ENCODE measurements at places on chromosomes 12 and 14. TPM values are rescaled to one million over a fixed set of nuclear protein-coding genes. Genes with fewer than 3 reads are reported as not detected.

DNA sequence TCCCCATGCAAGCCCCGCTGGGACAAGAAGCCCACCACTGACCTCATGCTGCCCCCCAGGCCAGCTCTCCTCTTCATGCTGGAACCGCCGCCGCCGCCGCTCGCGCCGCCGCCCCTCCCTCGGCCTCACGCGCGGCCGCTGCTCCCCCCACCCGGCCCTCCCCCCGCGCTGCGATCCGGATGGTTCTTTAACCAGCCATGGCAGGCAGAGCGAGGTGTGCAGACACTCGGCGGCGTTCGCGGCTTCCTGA lies at the start of gene DCAF5:
Gene DCAF5, minus strand, starts transcription at position 218 of the 250 bp plus-strand sequence. Its CDS starts 141 bp downstream, at position 77.
- peaks cover 15% of the 10 kb centered on the region for H3K36me3 ChIP-seq
- H3K4me1 ChIP-seq: peaks cover 28% of the 10 kb centered on the region
- peaks cover 31% of the 10 kb centered on the region for H3K27me3 ChIP-seq
- peak within 1 kb of the TSS; percentile 81 for H3K4me3 ChIP-seq
- DNase-seq: no peak

GRCh38 chr12:108720757-108721514 lies 10.4 kb downstream of the CORO1C start:
- peaks cover 28% of the 10 kb centered on the region for H3K4me1 ChIP-seq
- DNase-seq: no peak
- no peak overlapping the region for H3K4me3 ChIP-seq
- H3K27ac ChIP-seq: no peak overlapping the region
- H3K27me3 ChIP-seq: no peaks in the 10 kb centered on the region
- H3K36me3 ChIP-seq: peaks cover 6% of the 10 kb centered on the region

DNA sequence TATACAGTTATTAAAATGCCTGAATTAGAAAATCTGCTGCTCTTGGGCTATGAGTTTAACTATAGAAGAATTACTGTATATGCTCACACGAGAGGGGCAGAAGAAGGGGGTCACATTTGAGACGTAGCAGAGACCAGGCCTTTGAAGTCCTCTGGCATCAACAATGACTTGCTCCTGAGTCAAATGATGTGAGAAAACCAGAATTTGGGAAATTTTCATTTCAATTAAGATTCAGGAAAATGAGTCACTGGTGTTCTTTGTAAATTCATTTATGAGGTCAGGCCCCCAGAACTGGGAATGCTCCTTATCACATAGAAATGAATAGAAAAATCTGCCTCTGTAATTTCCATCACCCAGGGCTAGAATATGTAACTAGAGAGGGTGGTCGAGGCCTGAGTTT lies 92.9 kb downstream of the APAF1 start:
- no peaks in the 10 kb centered on the region for H3K27me3 ChIP-seq
- no peak for DNase-seq
- peak overlapping the region; percentile 36 for H3K4me3 ChIP-seq
- peaks cover 21% of the 10 kb centered on the region for H3K36me3 ChIP-seq
- H3K27ac ChIP-seq: peak overlapping the region; percentile 64

The ANGEL1 gene
- 16.4 TPM for total RNA-seq

GRCh38 chr12:121781484-121781997 lies 11.9 kb downstream of the RHOF start:
- H3K27me3 ChIP-seq: no peaks in the 10 kb centered on the region
- peak overlapping the region; percentile 79 for H3K4me3 ChIP-seq
- H3K36me3 ChIP-seq: peaks cover 51% of the 10 kb centered on the region
- H3K4me1 ChIP-seq: peaks cover 40% of the 10 kb centered on the region

- H3K4me1 ChIP-seq: peaks cover 29% of the 10 kb centered on the region
- DNase-seq: no peak
- no peaks in the 10 kb centered on the region for H3K36me3 ChIP-seq
- H3K27me3 ChIP-seq: peaks cover 12% of the 10 kb centered on the region
- H3K27ac ChIP-seq: peak overlapping the region; percentile 60
Observed at GRCh38 chr12:6376079-6376869, 911 bp upstream of the SCNN1A start.

DNA sequence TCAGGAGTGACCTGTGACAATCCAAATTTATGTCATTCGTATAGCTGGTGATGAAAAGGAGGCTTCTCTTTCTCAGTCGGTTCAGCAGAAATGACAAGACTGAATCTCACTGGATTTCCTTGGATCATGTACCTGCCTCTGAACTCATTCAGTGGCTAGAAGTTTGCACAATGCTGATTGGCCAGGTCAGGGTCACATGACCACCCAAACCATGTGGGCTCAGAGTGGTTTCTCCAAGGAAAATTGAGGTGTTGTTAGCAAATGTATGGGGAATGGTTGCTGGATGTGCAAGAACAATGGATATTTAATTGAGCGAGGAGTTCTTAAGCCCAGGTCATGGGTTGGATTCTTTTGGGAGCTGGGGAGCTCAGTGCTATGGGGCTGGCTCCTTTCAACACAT lies 227.5 kb downstream of the AACS start:
- no peak overlapping the region for H3K4me3 ChIP-seq
- no peaks in the 10 kb centered on the region for H3K36me3 ChIP-seq
- H3K4me1 ChIP-seq: no peaks in the 10 kb centered on the region
- no peak for DNase-seq
- H3K27me3 ChIP-seq: peaks cover 11% of the 10 kb centered on the region

GRCh38 chr14:30885840-30886740 lies 11.7 kb downstream of the COCH start:
- no peak overlapping the region for H3K4me3 ChIP-seq
- H3K27ac ChIP-seq: no peak overlapping the region
- peaks cover 8% of the 10 kb centered on the region for H3K27me3 ChIP-seq
- H3K4me1 ChIP-seq: peaks cover 2% of the 10 kb centered on the region

- no peaks in the 10 kb centered on the region for H3K27me3 ChIP-seq
- no peak overlapping the region for H3K27ac ChIP-seq
- no peak overlapping the region for H3K4me3 ChIP-seq
- H3K36me3 ChIP-seq: no peaks in the 10 kb centered on the region
Observed at GRCh38 chr14:41476526-41476925, 130.2 kb upstream of the LRFN5 start.

The SLC35F4 gene
- not detected for total RNA-seq

The TESPA1 gene
- total RNA-seq: 168 TPM

DNA sequence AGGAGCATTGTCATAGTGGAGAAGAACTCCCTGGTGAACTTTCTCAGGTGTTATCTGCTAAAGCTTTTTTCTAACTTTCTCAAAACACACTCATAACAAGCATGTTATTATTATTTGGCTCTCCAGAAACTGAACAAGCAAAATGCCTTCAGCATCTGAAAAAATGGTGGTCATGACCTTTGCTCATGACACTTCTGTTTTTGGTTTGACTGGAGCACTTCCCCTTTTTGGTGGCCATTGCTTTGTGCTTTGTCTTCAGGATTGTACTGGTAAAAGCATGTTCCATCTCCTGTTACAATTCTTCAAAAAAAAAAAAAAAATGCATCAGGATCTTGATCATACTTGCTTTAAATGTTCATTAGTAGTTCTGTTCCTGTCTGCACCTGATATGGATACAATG lies 1241.6 kb upstream of the USP15 start:
- H3K36me3 ChIP-seq: no peaks in the 10 kb centered on the region
- DNase-seq: no peak
- H3K4me1 ChIP-seq: no peaks in the 10 kb centered on the region
- H3K4me3 ChIP-seq: no peak overlapping the region

DNA sequence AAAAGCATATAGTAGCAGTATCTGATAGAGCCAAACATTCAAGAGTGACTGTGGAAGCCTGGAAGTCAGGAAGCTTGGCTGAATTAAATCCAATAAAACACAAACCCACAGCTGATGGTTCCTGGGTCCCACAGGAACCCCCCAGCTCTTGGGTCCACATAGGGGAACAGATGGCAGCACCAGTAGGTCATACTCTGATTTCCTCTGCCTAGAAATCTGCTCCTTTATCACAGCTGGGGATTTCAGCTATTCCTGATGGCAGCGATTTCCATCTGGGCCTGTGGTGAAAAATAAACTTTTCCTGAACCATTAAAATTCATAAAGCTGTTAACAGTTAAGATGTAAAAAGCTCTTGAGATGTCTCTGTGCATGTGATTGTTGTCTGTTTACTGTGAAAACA lies 202.0 kb upstream of the FRMD6 start:
- no peak overlapping the region for H3K27ac ChIP-seq
- H3K4me3 ChIP-seq: no peak overlapping the region
- H3K36me3 ChIP-seq: no peaks in the 10 kb centered on the region
- no peak for DNase-seq
- no peaks in the 10 kb centered on the region for H3K4me1 ChIP-seq
- no peaks in the 10 kb centered on the region for H3K27me3 ChIP-seq

DNA sequence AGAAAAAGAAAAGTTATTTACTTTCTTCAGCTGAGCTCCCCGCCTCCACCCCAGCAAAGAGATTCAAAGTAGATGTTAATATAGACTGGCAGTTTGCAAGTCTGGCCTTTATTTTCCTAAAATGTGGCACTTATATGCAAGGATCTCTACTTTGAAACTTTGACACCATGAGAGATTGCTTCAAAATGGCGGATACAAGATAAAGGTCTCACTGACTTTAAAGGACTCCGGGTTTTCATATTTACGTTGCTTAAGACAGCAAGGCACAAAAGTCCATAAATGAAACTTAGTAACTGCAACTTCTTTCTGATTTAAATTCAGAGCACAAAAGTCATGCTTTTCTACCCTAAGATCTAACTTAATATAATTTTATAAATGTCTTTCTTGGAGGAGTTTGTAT lies 3.5 kb downstream of the OTX2 start:
- DNase-seq: no peak
- H3K36me3 ChIP-seq: peaks cover 15% of the 10 kb centered on the region
- no peak overlapping the region for H3K4me3 ChIP-seq
- H3K27me3 ChIP-seq: peaks cover 82% of the 10 kb centered on the region

The GALNT8 gene
- 0.82 TPM for total RNA-seq

- no peaks in the 10 kb centered on the region for H3K27me3 ChIP-seq
- H3K4me1 ChIP-seq: peaks cover 37% of the 10 kb centered on the region
- DNase-seq: no peak
- H3K4me3 ChIP-seq: no peak overlapping the region
- H3K36me3 ChIP-seq: peaks cover 10% of the 10 kb centered on the region
- H3K27ac ChIP-seq: no peak overlapping the region
Observed at GRCh38 chr12:89250636-89251035, 101.7 kb downstream of the DUSP6 start.

The GPX2 gene
- not detected for total RNA-seq

The SPATS2 gene
- total RNA-seq: 14.5 TPM

The HHIPL1 gene
- total RNA-seq: not detected

The PZP gene
- total RNA-seq: not detected

GRCh38 chr12:21248679-21249078 lies 86.0 kb downstream of the SLCO1A2 start:
- H3K4me3 ChIP-seq: no peak overlapping the region
- H3K27me3 ChIP-seq: no peaks in the 10 kb centered on the region
- DNase-seq: no peak
- no peak overlapping the region for H3K27ac ChIP-seq
- no peaks in the 10 kb centered on the region for H3K36me3 ChIP-seq

The CLIP1 gene
- 60.8 TPM for total RNA-seq

The GCH1 gene
- total RNA-seq: 49.8 TPM

DNA sequence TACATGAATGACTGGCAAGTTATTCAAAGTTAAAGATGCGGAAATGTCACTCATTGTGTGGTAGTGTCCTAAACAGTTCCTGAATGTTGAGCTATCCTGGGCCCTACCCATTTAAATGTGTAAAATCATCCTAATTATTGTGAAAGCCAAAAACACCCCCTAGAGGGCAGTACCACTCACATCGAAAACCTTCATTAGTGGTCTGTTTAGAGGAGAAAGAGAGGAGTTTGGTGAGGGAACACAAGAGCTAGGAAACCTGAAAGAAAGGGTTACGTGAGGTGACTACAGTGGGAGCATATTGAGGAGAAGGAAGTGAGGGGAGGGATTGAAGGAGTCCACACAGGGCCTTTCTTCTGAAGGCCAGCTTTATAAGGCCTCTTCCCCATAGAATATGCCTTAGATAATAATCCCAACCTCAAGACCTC lies 2.5 kb upstream of the TEP1 start:
- H3K36me3 ChIP-seq: peaks cover 4% of the 10 kb centered on the region
- peak; percentile 84 for DNase-seq
- H3K4me1 ChIP-seq: peaks cover 33% of the 10 kb centered on the region
- no peak overlapping the region for H3K4me3 ChIP-seq
- H3K27me3 ChIP-seq: no peaks in the 10 kb centered on the region
- H3K27ac ChIP-seq: peak overlapping the region; percentile 52

DNA sequence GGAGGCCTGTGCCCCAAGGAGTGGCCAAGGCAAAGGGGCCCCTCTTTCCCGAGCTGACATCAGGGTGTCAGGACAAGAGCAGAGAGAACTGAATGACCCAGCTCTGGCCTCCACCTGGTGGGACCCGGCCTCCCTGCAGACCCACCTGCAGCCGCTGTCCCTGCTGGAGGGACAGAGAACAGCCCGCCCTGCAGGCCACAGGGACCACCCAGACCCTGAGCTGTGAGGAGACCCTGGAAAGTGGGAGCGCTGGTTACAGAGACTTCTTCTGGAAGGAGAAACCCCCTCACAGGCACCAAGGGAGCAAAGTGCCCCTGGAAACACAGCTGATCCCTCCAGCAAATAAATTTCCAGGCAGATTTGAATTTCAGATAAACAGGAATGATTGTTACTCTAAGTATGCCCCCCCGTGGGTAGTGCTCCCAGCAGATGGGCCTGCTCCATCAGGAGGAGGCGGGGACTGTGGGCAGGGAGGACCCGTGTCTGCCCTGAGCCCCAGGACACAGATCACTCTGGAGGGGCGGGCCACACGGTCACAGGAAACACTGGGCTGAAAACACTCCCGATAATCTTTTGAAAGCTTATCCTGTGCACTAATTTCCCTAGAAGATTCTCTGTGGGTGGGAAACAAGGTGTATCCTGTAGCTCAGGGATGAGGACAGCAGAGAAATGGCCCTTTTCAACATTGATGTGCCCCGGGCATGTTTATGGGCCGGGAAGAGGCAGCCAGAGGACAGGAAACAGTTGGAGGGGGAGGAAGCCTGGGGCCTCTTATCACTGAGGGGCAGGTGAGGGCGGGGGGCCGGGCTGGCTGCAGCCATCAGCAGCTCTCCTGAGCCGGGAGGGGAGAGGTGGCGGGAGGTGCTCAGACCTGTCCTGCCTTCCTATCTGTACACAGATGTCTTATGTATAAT lies 276.0 kb downstream of the ADGRD1 start:
- no peaks in the 10 kb centered on the region for H3K27me3 ChIP-seq
- H3K4me1 ChIP-seq: peaks cover 2% of the 10 kb centered on the region
- H3K4me3 ChIP-seq: no peak overlapping the region
- H3K27ac ChIP-seq: no peak overlapping the region
- no peak for DNase-seq

- H3K36me3 ChIP-seq: no peaks in the 10 kb centered on the region
- DNase-seq: no peak
- H3K4me1 ChIP-seq: no peaks in the 10 kb centered on the region
- H3K4me3 ChIP-seq: no peak overlapping the region
- peaks cover 19% of the 10 kb centered on the region for H3K27me3 ChIP-seq
Observed at GRCh38 chr12:112837629-112838197, 46.2 kb downstream of the RPH3A start.

The TAS2R42 gene
- not detected for total RNA-seq

GRCh38 chr12:130357729-130358330 lies 20.1 kb downstream of the PIWIL1 start:
- no peaks in the 10 kb centered on the region for H3K36me3 ChIP-seq
- H3K4me3 ChIP-seq: no peak overlapping the region
- DNase-seq: no peak
- no peaks in the 10 kb centered on the region for H3K27me3 ChIP-seq
- H3K4me1 ChIP-seq: peaks cover 2% of the 10 kb centered on the region

The POLE2 gene
- 58.4 TPM for total RNA-seq

Measured in activated CD4-positive, alpha-beta T cell treated with anti-CD3 and anti-CD28 coated beads, Interleukin-2, amount 10 ng/mL, durations not matched to agents 24 days and 14 days (primary cell).